WTC11 (cell line): ENCODE measurements at places on chromosomes 7 and 10. TPM values are rescaled to one million over a fixed set of nuclear protein-coding genes. Genes with fewer than 3 reads are reported as not detected.

DNA sequence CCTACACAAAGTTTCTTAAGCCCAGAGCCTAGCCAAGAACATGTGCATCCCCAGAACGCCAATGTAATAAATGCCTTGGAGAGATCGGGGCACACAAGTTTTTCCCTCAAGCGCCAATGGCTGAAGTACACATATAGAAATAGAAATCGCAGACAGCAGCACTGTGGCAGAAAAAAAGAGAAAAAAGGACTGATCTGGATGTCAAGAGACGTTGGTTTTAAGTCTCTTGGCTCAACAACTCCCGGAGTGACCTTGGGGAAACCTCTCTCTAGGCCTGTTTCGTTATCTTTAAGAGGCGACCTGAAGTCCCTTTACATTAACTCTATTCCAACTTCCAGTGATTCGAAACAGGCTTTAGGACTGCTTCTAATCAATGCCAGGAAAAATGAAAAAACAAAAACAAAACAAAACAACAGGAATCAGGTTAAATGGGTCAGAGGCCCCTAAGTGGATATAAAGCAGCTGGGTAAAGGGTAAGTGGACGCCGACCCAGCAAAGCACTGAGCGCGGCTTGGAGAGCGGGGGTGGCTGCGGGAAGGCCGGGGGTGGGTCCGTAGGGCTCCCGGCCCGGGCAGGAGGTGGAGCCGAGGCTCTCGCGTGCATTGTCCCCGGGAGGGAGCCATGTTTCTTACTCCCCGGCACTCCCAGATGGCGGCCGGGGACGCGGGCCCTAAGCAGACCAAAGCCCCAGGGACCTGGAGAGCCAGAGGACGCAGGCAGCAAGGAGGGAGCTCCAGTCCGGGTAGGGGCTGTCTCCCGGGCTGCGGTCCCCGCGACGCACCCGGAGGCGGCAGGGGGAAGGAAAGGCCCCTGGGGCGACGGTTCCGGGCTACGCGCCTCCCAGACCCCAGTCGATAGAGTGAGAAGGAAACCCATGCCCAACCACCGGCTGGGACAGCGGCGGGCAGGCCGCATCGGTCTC, 757 bp downstream of the EIF3A start:
- peaks cover 21% of the 10 kb centered on the region for H3K36me3 ChIP-seq
- DNase-seq = peak; percentile 53
- peaks cover 25% of the 10 kb centered on the region for H3K4me1 ChIP-seq
- peak overlapping the region; percentile 100 for H3K4me3 ChIP-seq
- H3K27me3 ChIP-seq = no peaks in the 10 kb centered on the region

DNA sequence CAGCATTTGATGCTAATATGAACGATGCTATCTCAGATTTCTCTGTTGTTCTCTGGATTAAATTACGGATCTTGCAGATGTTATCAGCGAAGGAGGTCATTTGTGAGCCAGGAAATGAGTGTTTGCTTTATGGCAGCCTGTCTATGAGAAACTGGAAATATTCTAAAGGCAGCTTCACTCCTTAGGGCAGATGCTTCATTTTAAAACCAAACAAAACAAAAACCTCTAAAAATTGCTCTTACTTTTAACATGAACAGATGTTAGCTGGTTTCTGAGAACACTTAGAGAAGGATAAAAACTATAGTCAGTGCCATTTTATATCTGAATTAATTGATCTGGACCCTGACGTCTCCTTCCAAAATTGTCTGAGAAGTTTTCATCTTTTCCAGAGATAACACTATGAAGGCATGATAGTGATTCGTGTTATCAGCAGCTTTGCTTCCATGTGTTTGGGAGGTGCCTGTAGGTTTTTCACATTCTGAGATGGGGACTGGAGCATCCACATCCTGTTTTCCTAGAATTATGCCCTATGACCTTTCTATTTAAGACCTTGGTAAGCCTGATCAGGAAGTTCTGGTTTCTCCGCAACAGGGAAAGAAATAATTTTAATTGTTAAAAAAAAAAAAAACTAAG, 53.1 kb downstream of the CPED1 start:
- no peak overlapping the region for H3K4me3 ChIP-seq
- H3K27me3 ChIP-seq = no peaks in the 10 kb centered on the region
- peaks cover 7% of the 10 kb centered on the region for H3K4me1 ChIP-seq
- no peaks in the 10 kb centered on the region for H3K36me3 ChIP-seq
- no peak overlapping the region for H3K27ac ChIP-seq
- DNase-seq = no peak

GRCh38 chr10:36759141-36759805, 366.1 kb upstream of the ANKRD30A start:
- no peaks in the 10 kb centered on the region for H3K27me3 ChIP-seq
- no peak for DNase-seq
- no peak overlapping the region for H3K4me3 ChIP-seq
- no peak overlapping the region for H3K27ac ChIP-seq

- peaks cover 21% of the 10 kb centered on the region for H3K36me3 ChIP-seq
- no peak overlapping the region for H3K4me3 ChIP-seq
- H3K27me3 ChIP-seq = no peaks in the 10 kb centered on the region
- H3K4me1 ChIP-seq = no peaks in the 10 kb centered on the region
- H3K27ac ChIP-seq = no peak overlapping the region
Observed at GRCh38 chr10:66337211-66337610, 588.6 kb upstream of the LRRTM3 start.

The NMT2 gene
- 9.6 to 11.8 TPM (median 11.7 TPM) in 3 replicates for total RNA-seq

The HECW1 gene
- total RNA-seq = 4.9 to 6.1 TPM (median 5.4 TPM) in 3 replicates
